Skin of body (tissue), 3 donors: ENCODE measurements at places on chromosomes 1 and 21. TPM values are rescaled to one million over a fixed set of nuclear protein-coding genes. Genes with fewer than 3 reads are reported as not detected.

Gene SERPINC1
- total RNA-seq, result not detected

Gene LCE4A
- total RNA-seq, result not detected

Gene LEFTY1
- total RNA-seq, result 0.30 TPM

Gene DCST1
- 0.10 TPM for total RNA-seq

Gene KISS1
- total RNA-seq, result 0.69 TPM

Gene SHE
- 5.4 TPM for total RNA-seq

Gene OR2L2
- total RNA-seq, result not detected

DNA sequence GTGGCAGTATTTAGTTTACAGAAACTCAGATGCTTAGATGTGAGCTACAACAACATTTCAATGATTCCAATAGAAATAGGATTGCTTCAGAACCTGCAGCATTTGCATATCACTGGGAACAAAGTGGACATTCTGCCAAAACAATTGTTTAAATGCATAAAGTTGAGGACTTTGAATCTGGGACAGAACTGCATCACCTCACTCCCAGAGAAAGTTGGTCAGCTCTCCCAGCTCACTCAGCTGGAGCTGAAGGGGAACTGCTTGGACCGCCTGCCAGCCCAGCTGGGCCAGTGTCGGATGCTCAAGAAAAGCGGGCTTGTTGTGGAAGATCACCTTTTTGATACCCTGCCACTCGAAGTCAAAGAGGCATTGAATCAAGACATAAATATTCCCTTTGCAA lies 59.7 kb upstream of the ZNF326 start:
- DNase-seq, result no peak

DNA sequence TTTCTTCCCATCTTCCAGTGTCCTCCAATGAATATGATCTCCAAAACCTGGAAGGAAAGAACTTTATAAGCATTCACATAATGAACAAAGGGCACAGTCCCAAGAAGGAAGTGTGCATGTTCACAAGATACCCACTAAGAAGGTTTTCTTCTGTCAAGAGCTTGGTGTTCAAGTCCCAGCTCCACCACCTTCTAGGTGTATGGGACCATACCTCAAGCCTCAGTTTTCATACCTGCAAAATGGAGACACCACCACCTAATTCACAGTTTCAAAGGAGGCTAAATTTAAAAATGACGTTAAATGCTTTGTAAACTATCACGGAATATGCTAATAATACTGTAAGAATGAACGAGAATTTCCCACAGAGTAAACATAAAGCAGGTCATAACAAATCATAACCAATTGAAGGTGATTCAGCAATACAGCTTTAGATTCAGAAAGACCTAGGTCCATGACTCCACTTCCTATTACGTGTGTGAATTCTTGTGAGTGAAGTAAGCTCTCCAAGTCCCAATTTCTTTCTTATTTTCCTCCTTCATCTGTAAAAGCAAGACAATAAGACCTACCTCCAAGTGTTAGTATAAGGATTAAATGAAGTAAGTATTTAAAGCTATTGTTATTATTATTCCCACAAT lies 8.1 kb upstream of the KTI12 start:
- DNase-seq, result no peak

- DNase-seq, result no peak
Measured at GRCh38 chr1:199706826-199707606, 320.5 kb upstream of the NR5A2 start.

DNA sequence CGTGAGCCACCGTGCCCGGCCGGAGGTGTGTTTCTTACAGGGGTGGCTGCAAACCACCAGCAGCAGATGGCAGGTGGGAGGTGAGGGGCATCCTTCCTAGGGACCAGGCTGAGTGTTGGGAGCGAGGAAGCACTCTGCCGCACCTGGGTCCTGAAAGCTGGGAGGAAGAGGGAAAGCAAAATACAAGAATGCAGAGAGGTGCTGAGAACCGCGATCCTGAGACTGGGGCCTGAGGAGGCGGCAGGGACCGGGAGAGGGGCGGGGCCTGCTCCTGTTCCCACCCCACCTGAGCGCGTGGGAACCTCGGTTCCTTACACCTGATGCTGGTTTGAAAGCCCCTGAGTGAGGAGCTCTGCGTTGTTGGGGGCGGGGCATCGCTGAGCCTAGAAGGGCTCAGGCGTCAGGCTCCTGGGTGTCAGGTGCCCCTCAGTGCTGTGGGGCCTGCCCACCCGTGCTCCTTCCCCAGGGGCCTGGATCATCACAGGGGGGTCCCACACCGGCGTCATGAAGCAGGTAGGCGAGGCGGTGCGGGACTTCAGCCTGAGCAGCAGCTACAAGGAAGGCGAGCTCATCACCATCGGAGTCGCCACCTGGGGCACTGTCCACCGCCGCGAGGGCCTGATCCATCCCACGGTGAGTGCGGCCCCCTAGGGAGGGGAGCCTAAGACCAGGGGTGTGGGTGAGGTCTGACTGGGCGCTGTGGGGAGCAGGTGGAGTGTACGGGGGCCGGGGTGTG lies 15.5 kb downstream of the TRPM2 start:
- no peak for DNase-seq

- no peak for DNase-seq
Measured at GRCh38 chr1:30904191-30904961, 4.2 kb downstream of the SDC3 start.

DNA sequence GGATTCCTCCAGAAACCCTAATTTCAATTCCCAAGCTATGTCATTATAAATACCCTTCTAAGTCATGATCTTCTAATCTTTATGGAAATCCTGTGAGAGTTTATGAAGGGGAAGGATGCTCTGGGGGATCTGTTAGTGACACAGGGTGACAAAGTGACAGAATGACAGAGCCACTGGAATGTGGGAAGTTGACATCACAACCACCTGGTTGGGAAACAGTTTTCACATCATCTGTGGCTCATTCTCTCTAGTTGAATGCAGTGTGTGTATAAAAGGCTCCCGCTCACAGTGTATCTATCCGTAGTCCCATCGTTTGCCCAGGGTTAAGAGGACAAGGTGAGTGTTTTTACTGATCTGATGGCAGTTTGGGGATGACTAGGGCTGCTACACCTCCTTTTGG lies at the start of gene LCE7A:
Gene LCE7A (plus strand): TSS at position 301 of the 400 bp plus-strand sequence. CDS start 702 bp downstream, outside the sequence.
- DNase-seq, result no peak

DNA sequence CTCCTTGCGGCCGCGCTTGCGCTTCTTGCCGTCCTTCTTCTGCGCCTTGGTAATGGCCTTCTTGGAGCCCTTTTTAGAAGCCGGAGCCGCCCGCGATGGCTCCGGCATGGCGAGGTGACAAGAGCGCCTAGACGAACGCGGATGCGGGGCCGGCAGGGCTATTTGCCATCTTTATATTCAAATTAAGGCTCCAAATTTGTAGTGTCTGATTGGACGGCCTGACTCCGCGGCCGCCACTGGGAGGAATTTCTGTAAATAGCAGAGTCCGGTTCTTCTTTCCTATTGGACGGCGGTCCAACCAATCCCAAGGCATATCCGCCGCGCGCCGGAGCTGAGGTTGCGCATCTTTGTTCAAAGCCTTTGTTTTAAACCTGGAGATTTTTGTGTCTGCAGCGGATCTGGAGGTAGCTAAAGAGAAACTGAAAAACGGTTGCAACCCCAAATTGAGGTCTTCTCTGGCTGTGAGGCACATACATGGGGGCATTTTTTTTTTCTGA lies 22.6 kb upstream of the RNF187 start:
- peak; percentile 16 for DNase-seq

- no peak for DNase-seq
Measured at GRCh38 chr1:10189659-10190058, 20.7 kb upstream of the KIF1B start.

DNA sequence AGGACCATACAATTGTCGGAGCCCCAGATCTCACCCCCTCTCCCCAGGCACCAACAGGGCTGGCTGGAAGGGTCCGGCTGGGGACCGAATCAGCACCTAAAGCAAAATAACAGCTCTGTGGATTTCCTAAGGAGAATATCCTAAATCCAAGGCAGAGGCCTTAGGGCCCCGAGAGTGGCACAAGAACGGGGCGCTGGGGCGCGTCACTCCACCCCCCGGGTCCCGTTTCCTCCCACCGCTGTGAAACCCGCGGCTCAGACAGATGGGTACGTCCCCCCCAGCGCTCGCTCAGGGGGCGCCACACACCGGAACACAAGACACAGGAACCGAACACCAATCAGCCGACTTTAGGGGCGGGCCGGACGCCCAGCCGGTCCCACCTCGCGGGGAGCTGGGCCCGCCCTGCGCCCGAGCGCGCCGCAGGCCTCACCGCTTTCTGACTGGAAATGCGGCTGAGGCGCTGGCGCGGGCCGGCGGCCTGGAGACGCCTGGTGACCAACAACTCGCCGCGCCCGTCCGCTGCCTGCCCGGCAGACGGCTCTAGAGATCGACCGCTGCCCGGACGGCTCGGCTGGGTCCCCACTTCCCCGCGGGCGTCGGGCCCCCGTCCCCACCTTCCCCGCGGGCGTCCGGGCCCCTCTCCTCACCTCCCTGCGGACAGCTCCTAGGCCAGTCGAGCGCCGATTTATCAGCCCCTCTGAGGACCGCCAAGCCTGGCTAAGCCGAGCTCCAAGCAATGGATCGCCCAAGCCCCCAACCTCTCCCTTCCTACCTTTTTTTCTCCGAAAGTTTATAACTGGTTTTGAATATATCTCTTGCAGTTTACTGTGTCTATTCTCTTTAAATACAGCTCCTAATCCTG lies at the start of gene HFM1:
Gene HFM1 (minus strand): TSS at position 687 of the 862 bp plus-strand sequence. CDS start 3,755 bp downstream, outside the sequence.
- DNase-seq, result peak; percentile 77

- no peak for DNase-seq
Measured at GRCh38 chr1:15390667-15391066, 19.0 kb upstream of the EFHD2 start.

DNA sequence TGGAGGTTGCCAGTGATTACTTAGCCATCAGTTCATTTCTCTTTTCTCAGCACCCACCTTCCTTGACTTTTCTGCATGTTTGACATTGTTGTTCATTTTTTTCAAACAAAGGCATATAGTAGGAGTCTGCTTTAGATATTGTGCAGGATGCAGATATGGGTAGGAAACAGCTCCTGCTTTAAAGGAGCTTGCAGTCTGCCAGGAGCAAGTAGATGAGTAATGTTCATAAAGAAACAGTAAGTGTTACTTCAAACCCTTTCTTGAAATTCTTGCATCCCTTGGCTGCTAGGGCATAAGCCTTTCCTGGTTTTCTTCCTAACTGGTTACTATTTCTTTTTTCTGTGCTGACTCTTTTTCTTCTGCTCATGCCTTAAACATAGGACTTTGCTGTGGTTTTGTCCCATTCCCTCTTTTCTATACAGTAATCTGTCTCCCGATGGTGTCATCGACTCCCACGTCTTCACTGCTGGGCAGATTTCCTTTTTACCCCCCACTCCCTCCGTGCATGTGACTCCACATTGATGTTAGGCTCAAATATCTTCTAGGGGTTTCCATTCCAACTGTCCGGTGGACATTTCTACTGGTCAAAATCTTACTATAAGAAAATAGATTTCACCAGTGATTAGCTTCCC lies 20.4 kb downstream of the PTGFRN start:
- DNase-seq, result no peak

DNA sequence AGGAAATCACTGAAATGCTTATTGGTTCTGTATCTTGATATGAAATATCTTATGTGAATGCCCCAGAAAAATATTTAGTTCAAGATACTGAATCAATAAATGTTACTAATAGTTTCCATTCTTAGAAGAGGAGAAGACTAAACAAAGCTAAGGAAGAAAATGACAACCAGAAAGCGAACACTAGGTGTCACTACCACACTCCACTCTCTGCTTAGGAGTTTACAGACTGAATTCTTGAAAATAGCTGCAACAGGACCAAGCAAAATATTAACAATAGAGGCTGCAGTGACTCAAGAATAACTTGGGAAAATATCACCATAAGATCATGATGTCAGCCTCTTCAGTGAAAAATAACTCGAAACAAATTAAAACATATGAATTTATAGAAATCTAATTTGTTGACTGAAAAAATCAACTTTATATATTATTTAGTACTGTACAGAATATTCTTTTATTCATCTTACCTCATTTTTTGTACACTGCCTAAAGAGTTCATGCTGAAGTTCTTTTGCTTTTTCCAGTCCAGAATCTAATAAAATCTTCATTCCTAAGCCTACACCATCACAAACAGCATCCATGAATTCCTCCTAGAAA lies 61.6 kb downstream of the KIF14 start:
- DNase-seq, result peak; percentile 17

GRCh38 chr1:109274533-109275476 lies 8.1 kb downstream of the PSRC1 start:
- DNase-seq, result peak; percentile 20

GRCh38 chr1:223525957-223526356 lies 132.7 kb downstream of the CCDC185 start:
- no peak for DNase-seq

DNA sequence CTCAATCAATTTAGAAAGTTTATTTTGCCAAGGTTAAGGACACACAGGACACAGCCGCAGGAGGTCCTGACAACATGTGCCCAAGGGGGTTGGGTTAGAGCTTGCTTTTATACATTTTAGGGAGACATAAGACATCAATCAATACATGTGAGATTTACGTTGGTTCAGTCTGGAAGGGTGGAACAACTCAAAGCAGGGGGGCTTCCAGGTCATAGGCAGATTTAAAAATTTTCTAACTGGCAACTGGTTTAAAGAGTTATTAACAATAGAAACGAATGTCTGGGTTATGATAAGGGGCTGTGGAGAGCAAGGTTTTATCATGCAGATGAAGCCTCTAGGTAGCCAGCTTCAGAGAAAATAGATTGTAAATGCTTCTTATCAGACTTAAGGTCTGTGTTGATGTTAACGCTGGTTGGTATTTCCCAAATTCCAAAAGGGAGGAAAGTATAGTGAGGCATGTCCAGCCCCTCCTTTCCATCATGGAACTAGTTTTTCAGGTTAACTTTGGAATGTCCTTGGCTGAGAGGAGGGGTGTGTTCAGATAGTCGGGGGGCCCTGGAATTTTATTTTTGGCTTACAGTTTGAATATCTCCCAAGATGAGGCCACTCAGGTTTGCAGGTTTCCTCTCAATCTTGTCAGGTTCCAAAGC lies 31.0 kb upstream of the TGFBR3 start:
- DNase-seq, result peak; percentile 5

- DNase-seq, result no peak
Measured at GRCh38 chr1:85473390-85473789, 8.4 kb upstream of the DDAH1 start.

DNA sequence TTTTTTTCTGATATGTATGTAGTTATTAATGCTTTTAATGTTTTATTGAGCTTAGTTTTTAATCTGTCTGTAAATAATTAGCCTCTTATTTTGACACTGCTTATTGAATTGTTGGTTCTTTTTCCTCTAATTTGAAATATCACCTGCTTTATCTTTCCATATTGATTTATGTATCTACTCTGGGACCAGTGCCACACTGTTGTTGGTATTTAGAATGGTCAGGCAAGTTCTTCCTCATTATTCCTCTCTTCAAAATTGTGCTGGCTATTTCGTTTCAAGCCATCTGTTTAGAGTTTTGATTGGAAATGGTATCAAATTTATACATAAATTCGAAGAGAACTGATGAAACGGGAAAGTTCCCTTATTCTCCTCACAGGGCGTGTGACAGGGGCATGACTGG lies 96.8 kb upstream of the APP start:
- no peak for DNase-seq

GRCh38 chr1:65395887-65396612 lies 24.4 kb upstream of the LEPR start:
- DNase-seq, result no peak

DNA sequence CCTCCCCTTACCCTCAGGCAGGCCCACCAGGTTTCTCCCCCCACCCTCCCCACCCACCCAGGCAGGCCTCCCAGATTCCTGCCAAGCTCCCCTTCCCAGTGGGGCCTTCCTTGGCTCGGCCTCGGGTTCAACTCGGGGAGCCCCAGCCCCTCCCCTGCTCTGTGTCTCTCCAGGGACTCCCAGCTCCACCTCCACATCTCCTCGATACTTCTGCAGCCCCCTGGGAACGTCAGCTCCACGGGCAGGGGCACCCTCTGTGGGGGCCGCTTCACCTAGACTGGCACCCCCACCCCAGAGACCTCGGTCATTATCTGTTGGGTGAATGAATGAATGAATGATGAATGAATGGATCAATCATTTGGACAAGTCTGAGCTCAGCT lies 775 bp downstream of the MMEL1 start:
- no peak for DNase-seq
